Ovary (tissue), 10 donors: ENCODE measurements at places on chromosomes 16 and 17. TPM values are rescaled to one million over a fixed set of nuclear protein-coding genes. Genes with fewer than 3 reads are reported as not detected.

Gene TNK1
- 8.3 TPM for total RNA-seq

Gene C16orf78
- total RNA-seq, result not detected

DNA sequence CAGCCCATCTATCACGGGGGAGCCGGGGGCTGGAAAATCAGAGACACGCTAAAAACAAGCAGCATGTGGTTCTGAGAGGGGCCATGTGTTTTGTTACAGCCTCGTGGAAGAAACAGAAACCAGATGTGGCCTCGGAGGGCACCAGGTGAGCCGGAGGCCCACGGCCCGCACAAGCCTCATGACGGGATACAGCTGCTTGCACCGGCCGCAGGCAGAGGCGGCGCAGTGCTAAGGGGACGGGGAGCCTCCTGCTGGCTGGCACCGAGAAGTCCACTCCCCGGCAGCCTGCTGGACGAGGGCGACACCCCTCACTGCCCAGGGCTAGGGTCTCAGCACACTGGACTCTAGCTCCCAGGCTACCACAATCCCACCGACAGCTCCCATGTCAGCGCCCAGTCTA lies 19.2 kb downstream of the NDUFAF8 start:
- peaks cover 3% of the 10 kb centered on the region for H3K4me1 ChIP-seq
- H3K27ac ChIP-seq, result no peak overlapping the region
- H3K4me3 ChIP-seq, result no peak overlapping the region
- DNase-seq, result no peak
- H3K36me3 ChIP-seq, result no peaks in the 10 kb centered on the region

DNA sequence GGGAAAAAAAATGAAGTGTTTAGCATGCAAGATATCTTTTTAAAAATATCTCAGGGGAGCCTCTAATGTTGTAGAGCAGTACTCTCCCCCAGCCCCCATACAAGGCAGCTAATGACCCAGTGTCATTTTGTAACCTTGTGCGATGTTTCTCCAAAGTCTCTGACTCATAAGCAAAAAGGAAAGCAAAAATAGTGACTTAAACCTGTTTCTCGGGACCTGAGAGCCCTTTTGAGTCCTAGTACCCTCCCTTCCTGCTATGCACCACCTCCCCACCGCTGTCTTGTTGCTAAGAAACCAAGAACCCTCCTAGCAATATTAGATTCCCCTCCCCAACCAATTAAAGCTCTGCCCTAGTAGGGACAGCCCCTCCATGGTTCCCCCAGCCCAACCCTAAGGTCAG lies 2.8 kb downstream of the MYCBPAP start:
- peak; percentile 65 for DNase-seq
- peak overlapping the region; percentile 7 for H3K27ac ChIP-seq
- H3K36me3 ChIP-seq, result no peaks in the 10 kb centered on the region
- H3K27me3 ChIP-seq, result no peaks in the 10 kb centered on the region

DNA sequence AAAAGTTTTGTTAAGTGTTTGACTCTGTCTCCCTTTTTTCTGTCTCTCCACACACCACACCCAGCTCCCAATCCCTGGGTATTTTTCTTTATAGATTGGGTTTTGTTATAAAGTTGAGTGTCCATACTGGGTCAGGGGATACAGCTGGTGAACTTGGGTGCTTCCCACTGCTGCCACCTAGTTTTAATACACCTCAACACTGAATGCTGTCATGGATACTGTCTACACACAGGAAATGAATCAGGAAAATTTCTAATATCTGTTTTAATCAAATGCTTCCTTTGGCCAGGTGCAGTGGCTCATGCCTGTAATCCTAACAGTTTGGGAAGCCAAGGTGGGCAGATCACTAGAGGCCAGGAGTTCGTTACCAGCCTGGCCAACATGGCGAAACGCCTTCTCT lies 5.3 kb upstream of the TAOK1 start:
- no peaks in the 10 kb centered on the region for H3K4me1 ChIP-seq
- no peak for DNase-seq
- H3K36me3 ChIP-seq, result no peaks in the 10 kb centered on the region
- no peak overlapping the region for H3K27ac ChIP-seq
- H3K27me3 ChIP-seq, result no peaks in the 10 kb centered on the region
